Right renal cortex interstitium (tissue), 3 donors: ENCODE measurements at places on chromosomes 13 and 19.

GRCh38 chr13:58907347-58907746, 1256.4 kb downstream of the DIAPH3 start:
- DNase-seq: no peak

- DNase-seq: no peak
These were observed 227.9 kb downstream of the TEX29 start for GRCh38 chr13:111548301-111548700.

GRCh38 chr19:46646402-46646801, 10.4 kb upstream of the GNG8 start:
- no peak for DNase-seq

- DNase-seq: no peak
These were observed 35.9 kb upstream of the MPHOSPH8 start for GRCh38 chr13:19597523-19597922.

DNA sequence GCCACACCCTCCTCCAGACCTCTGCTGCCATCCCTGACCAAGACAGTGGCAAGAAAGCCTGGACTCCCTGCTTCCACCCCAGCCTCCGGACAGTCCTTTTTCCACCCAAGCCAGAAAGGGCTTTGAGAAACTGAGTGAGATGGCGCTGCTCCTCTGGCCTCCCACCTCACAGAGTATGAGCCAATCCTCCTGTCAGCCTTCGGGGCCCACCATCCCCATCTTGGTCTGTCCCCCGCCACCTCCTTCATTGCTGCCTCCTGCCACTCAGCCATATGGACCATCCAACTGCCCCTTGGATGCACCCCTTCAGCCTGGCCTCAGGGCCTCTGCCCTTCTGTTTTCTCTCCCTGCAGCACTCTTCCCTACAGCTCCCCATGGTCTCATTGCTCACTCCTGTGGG, 125.7 kb downstream of the CRYL1 start:
- no peak for DNase-seq

- no peak for DNase-seq
These were observed 44.5 kb upstream of the TPM4 start for GRCh38 chr19:16031872-16032200.

DNA sequence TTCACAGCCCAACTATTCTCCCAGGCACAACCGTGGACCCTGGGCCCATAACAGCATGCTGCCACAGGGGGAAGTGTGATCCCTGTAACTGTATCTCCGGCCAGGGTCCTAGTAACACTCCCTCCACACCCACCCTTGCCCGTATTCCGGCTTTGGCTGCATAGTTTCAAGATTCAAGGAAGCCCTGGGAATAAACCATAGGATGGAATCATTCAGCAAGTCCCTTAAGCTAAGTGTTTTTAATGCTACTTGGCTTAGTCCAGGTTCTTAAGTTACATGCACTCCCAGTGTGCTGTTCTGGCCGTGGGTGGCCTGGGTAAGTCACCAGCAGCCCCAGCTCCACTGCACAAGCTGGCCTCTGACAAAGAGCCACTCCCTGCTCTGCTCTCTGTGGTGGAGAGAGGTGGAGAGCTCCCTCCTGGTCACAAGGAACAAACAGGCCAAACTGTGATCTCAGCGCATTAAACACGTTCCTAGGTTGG, 532.4 kb upstream of the SGCG start:
- no peak for DNase-seq

DNA sequence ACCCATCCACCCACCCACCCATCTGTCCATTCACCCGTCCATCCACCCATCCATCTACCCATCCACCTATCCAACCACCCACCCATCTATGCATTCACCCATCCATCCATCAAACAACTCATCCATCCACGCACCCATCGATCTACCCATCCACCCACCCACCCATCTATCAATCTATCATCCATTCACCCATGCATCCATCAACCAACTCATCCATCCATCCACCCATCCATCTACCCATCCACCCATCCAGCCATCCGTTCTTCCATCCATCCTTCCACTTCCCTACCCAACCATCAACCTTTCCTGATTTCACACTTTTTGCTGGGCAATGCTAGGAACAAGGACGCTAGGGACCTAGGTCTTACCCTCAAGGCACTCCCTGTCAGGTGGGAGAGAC, 2.1 kb downstream of the TMEM238 start:
- no peak for DNase-seq

GRCh38 chr13:90867336-90867683, 480.2 kb upstream of the MIR17HG start:
- DNase-seq: peak; percentile 53

- no peak for DNase-seq
These were observed 21.3 kb upstream of the F7 start for GRCh38 chr13:113084094-113084942.

- no peak for DNase-seq
These were observed 285.8 kb downstream of the MYO16 start for GRCh38 chr13:108915095-108915633.

DNA sequence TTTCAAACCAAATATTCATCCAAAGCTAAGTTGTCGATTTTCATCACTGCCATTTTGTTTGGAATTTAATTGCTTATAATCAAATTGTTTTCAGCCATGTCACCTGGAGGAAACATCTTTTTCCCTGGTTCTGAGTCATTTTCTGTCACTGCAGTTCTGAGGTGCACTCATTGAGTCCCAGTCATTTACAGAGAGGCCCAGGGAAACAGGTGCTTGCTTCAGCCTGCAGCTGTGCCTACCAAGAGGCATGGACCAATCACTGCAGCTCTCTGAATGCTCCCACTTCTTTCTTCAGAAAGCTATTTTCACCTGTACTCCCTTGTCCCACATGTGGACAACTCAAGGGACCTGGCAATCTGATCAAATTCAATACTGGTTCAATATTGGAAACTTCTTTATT, 308.1 kb downstream of the COG6 start:
- DNase-seq: no peak

DNA sequence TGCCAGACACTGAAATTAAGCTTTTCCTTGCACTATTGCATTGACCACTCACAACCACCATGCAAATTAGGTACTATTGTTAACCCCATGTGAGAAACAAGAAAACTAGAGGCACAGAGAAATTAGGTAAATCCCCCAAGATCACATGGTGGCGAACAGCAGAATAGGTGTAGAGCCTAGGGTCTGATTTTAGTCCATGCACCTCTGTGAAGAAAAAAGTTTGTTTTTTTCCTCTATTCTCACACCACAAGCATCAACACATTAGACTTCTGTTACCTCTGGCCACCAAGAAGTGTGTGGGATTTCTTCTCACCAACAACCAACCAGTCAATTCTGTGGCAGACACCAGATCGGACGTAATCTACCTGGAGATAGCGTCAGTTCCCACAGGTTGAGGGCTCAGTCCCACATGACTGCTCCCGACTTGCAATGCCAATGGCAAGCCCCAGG, 391.9 kb downstream of the COG6 start:
- no peak for DNase-seq

GRCh38 chr13:75226092-75226491, 255.9 kb downstream of the TBC1D4 start:
- no peak for DNase-seq

DNA sequence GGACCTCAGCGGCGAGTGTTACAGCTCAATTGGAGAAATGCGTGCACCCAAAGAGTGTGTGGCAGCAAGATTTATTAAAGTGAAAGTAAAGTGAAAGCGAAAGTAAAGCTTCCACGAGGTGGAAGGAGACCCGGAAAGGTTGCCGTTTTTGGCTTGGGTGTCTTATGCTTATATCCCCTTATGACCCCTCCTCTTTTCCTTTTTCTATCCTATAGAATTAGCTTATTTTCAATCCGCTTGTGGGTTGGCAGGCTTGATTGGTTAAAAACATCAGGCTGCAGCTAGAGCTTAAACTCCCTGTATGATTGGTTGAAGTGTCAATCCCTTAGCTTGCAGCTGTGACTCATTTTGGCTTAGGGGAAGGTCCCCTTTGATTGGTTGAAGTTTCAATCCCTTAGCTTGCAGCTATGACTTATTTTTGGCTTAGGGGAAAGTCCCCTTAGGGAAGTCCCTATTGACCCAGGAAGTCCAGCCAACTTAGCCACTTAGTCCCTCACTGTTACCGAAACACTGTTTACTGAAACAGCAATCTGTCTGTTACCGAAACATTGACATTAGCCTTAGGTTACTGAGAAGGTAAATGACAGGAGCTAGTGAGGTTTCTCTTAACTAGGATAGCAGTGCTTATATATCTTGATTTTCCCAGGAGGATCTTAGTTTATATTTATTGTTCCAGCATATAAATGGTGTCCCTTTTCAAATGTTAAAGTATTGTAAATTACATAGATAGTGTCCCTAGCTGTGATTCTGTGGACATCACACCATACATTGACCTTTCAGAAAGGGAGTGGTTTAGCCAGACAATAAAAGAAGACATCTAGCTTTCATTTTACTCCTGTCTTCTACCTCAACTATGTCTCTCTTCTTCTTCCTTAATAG, 575.8 kb downstream of the DACH1 start:
- DNase-seq: no peak
